NCI-H2029 (cell line): ENCODE measurements at places on chromosomes 6 and 20.

DNA sequence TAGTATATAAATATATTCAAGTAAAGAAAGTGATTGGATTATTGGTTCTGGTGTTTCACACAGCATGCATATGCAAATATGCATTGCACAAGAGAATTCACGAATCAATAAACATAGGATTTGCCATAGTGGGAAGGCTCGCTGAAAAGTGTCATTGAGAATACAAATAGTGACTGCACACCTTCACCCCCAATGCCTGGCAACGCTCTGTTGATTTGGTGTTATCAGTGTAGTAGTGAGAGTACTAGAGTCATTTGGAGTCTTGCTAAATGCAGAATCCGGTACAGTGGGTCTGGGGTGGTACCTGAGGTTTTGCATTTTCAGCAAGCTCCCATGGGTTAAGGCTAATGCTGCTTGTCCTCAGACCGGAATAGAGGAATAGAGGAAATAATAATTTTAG is 49.7 kb upstream of the NAA20 start:
- peak; percentile 13 for DNase-seq

- DNase-seq = no peak
These were observed 55.6 kb downstream of the SASH1 start for GRCh38 chr6:148398244-148398643.

- no peak for DNase-seq
These were observed 28.1 kb upstream of the SCGN start for GRCh38 chr6:25623879-25624278.

DNA sequence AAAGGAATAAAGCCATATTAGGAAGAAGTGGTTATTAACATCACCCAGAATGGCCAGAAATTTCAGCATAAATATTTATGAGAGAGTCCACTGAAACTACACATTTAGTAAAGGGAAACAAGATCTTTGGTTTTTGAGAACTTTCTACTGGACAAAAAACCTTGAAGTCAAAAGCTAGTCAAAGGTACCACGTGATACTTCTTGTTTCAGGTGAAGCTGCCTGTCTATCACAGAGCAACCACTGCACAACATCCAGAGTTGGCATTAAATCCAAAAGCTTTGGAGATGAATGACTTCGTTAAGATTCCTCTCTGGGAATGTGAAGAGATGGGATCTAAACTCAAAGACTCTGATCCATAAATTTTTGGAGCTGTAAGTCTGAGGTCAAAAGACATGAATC is 137.0 kb downstream of the KCNQ5 start:
- DNase-seq = no peak

- no peak for DNase-seq
These were observed 47.3 kb upstream of the SASH1 start for GRCh38 chr6:148295261-148295887.

- no peak for DNase-seq
These were observed 45.4 kb upstream of the QKI start for GRCh38 chr6:163369141-163369540.

GRCh38 chr6:144123421-144123820 is 26.9 kb upstream of the STX11 start:
- no peak for DNase-seq

DNA sequence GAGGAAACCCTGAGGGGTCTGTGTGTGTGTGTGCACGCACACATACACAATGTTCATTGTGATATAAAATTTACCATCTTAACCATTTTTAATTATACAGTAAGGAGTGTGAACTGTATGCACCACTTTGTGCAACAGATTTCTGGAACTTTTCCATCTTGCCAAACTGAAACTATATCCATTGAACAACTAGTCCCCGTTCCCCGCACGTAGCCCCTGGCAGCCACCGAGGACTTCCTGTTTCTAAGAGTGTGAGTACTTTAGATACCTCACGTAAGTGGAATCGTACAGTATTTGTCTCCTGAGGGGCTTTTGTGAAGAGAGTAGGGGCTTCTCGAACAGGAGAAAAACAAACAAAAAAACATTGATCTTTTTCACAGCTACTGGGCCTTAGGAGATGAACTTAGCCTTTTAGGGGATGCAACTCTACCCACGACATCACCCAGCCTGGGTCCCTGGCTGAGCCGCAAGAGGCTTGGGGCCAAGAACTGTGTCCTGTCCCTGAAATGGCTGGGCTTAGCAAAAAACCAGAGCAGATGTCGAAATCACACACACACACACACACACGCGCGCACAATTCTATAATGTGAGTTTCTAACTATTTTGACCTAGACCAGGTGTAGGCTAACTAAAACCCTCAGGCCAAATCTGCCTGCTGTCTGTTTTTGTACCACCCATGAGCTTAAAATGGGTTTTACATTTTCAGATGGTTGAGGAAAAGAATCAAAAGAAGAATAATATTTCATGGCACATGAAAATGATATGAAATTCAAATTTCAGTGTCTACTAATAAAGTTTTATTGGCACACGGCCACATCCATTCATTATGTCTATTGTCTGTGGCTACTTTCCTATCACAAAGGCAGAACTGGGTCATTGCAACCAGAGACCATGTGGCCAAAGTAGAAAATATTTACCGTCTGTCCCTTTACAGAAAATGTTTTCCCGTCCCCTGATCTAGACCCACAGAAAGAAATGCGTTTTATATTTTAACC is 144.2 kb downstream of the EYA2 start:
- peak; percentile 50 for DNase-seq

GRCh38 chr20:56465997-56466396 is 2.4 kb upstream of the RTF2 start:
- DNase-seq = no peak

DNA sequence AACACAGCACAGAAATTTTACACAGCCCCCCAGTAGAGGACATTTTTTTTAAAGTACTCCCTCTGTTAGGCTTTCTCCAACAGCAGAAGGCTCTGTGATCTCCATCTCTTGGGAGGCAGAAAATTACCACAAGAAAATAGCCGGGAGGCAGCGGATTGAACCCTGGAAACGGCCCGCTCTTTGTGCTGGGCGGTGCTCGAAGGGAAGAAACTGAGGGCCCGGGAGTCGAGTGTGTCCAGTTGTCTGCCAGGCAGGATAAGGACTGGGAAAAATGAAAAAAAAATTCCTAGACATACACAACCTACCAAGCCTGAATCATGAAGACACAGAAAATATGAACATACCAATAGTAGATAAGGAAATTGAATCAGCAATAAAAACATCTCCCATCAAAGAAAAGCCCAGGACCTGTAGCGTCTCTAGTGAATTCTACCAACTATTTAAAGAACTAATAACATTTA is 31.5 kb downstream of the POM121L2 start:
- DNase-seq = no peak

DNA sequence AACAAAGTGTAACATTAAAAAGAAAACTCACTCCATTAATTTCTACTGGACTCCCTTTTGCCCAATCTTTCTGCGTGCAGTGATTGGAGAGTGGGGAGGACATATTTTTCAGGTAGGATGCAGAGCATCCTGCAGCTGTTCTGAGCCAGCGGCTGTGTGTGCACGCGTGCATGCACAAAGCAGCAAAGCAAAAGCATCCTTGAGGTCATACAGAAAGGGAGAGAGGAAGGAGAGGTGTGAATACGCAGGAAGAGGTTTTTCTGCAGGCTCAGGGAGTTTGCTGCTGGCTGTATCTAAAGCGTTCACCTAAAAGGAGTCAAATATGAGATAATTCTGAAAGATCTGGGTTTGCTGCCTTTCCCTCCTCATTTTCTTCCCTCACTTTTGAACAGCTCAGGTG is 108.4 kb downstream of the HUS1B start:
- DNase-seq = no peak

GRCh38 chr6:139448051-139448649 is 73.7 kb upstream of the CITED2 start:
- DNase-seq = no peak

GRCh38 chr20:58308290-58308679 is 1.2 kb upstream of the RAB22A start:
- no peak for DNase-seq

DNA sequence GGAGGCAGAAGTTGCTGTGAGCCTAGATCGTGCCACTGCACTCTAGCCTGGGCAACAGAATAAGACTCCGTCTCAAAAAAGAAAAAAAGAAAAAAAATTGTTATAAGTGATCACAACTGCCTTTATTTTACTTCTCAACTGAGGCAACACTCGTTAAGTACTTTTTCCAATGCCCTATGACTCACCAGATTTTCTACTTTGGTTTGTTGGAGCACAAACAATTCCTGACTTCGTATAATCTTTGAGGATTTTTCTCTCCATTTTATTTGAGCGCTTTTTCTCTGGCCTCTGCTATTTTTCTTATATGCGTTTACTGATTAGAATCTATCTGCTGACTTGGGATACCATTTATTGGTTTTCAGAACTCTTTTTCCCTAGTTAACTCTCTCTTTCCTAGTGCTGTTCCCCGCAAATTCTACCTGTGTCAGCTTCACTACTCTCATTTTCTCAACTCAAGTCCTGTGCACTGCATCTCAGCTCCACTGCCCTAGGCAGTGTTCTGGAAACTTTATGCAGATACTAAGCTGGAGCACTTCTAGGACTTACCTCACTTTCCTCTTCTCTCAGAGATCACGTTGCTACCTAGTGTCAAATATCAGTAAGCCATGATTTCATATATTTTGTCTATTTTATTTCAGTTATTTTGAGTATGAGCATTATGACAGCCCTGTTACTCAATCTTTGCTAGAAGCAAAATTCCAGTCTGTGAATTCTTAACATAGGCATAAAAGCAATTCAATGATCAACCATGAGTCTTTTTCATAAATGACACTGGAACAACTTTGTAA is 1120.1 kb upstream of the CITED2 start:
- no peak for DNase-seq

DNA sequence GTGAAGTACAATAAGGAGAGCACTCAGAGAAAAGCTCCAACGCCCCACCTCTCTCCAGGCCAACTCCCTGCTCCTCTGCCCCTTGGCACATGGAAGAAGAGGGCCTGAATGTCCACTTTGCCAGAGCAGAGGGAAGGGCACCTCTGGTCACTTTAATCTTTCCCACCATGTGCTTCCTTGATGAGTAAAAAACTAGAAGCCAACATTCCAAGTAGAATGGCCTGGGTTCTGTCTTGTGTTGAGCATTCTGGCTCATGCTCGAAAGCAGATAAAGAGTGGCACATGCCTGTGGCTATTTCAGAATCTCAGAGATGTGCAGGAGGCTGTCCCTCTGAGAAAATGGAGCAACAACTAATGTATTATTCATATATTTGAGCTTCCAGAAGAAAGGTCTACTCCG is 177.4 kb upstream of the PLN start:
- no peak for DNase-seq

DNA sequence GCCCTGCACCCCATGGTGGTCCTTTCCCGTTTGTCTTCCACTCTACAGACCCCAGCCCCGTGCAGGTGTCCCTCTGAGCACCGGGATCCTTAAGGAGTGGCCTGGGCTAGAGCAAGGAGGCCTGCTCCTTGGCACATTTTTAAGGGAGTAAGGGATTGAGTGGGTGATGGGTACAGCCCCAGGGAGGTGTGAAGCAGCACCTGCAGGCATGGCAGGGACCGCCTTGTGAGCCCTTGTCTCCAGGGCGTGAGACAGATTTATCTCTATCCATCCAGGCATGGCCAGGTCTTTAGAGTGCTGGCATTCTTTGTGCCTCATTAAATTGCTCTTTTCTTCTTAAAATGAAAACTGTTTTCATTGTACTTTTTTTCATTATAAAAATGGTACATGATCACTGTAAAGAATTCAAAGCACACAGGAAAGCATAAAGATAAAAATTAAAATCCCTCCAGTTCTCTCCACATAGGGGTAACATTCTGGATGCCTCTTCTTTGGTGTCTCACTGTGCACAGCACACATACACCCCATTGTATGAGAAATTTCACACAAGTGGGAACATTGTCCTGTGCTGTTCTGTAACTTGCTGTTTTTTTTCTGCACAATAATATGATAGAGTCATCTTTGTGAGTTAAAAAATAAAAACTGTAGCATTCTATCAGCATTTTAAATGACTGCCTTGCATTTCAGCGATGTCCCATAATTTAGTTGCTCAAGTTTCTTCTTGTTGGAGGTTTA is 31.9 kb upstream of the ZNF831 start:
- no peak for DNase-seq

GRCh38 chr6:128657181-128657580 is 136.8 kb upstream of the PTPRK start:
- DNase-seq = no peak

- no peak for DNase-seq
These were observed 50.6 kb downstream of the CHD6 start for GRCh38 chr20:41567615-41568014.

DNA sequence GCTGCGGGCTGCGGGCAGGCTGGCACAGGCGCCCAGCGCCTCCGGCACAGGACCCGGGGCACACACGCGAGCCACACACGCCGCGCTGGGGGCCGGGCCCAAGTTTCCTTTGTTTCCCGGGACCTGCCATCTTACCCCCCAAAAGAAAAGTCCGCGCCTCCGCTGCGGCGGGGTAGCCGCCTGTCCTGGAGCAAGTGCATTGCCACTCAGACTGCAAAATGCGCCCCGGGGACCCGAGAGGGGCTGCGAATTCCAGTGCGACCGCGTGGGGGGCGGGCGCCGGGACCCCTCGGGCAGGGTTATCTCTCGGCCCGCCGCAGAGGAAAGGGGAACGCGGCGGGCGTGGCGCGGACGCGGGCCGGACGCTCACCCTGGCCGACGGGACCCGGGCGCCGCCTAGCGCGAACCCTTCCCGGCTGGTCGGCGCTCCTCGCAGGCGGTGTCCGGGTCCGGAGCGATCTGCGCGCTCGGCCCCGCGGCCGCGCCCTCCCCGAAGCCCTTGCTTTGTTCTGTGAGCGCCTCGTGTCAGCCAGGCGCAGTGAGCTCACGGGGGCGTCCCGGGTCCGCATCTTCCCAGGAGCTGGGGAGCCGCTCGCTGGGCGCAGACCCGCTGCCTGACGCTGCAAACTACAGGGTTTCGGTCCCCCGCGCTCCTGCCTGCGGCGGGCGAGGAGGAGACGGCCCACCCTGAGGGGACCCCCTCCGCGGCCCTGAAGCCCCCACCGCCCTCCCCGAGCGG is 639 bp upstream of the CD24 start:
- peak; percentile 54 for DNase-seq

DNA sequence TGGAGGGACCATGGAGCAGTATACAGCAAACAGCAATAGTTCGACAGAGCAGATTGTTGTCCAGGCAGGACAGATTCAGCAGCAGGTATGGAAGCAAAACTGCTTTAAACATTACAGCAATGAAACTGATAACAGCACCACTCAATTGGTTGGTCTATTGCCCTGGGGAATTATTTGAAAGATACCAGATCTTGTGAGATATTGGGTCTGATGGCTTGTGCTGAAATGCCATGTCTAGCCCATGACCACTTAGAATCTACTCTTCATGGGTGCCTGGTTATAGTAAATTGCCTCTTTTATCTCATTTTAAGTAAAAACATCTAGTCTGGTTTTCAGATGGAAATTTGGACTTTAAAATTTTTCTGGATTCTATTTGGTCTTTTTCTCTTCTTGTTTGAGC is 6.3 kb downstream of the NFYA start:
- no peak for DNase-seq

GRCh38 chr6:124479991-124480430 is 482.2 kb upstream of the RNF217 start:
- no peak for DNase-seq
